ENCODE measurements at places on chromosomes 3 and 15. TPM values are rescaled to one million over a fixed set of nuclear protein-coding genes. Genes with fewer than 3 reads are reported as not detected.

- no peak for DNase-seq
Measured at GRCh38 chr3:47250309-47251060, 32.1 kb downstream of the KIF9 start.

The TRPM1 gene
- polyA plus RNA-seq = 0.09 TPM

The ZIC1 gene
- not detected for polyA plus RNA-seq

- DNase-seq = no peak
Measured at GRCh38 chr15:92958105-92958504, 58.0 kb downstream of the CHD2 start.

The SKOR1 gene
- not detected for polyA plus RNA-seq

DNA sequence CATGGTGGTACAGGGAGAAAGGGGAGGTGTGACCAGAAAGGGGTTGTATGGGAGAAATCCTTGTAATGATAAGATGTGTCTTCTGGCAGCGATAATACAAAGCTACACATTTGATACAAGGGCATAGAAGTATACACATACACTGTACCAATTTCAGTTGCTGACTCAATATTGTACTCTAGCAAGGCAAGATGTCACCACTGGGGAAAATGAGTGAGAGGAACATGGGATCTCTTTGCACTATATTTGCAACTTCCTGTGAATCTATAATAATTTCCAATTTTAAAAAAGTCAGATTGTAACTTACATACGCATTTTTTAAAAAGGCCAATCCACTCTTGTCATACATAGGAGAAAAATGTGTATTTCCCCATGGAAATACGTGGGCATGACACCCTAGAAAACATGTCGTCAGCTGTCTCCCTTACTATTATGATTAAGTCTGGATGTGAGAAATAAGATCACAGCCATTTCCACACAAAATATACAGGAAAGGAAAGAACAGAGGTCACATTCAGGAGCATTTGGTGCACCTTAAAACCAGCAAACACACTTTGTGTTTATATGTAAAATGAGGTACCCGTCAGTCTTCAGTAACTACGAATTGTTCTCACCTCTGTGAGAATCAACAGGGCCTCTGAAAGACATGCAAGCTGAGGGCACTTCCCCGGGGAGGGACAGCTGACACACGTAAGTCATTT, 22.9 kb downstream of the PRR23E start:
- no peak for DNase-seq

- no peak for DNase-seq
Measured at GRCh38 chr3:187789872-187790271, 44.6 kb upstream of the BCL6 start.

DNA sequence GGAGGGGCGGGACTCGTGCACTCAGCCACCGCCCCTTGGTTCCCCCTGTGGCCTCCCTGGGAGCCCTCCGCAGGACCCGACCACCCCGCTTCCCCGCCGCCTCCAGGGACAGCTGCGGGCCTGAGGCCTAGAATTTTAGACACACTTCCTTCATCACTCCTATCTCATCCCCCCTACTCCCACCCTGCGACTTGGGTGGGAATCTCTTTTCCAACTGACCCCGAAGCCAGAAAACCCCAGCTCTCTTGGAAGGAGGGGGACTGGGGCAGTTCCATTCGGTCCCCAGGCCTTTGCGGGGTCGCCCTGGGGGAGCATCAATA, 289 bp upstream of the TFDP2 start:
- no peak for DNase-seq

The GOLGA8T gene
- not detected for polyA plus RNA-seq

- DNase-seq = no peak
Measured at GRCh38 chr3:133464573-133464972, 64.7 kb downstream of the BFSP2 start.

DNA sequence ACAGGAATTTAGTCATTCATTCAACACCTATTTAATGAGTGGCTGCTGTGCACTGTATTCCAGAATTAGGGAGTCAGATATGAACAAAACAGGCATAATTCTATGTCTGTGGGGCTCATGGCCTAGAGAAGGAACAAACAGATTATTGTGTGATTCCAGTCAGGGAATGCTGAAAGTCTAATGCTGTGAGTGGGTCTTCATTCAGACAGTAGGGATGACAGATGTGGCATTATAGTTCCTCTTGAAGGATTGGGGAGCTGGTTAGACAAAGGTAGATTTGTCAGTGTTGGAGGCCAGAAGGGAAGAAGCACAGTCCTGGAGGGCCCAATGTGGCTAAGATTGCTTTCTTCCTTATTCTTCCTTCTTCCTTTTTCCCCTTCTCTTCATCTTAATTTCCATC, 226.4 kb upstream of the EIF1B start:
- DNase-seq = no peak

DNA sequence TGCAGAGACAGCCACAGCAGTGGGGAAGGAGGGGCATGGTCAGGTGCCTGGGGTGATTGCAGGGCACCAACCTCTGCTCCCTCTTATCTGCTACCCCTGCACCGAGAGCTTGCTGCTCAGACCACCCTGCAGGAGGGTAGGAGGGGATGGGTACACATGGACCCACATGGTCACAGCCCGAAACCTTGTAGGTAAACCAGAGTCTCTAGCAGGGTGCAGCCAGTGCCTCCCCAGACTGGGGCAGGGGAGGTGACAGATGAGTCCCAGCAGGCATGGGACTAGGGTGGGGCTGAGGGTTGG, 49.2 kb downstream of the FAH start:
- DNase-seq = no peak

All from naive B cell (primary cell).